ENCODE measurements at places on chromosomes 2 and 18.

- no peak overlapping the region for H3K4me3 ChIP-seq
- no peaks in the 10 kb centered on the region for H3K4me1 ChIP-seq
- no peak overlapping the region for H3K27ac ChIP-seq
- no peaks in the 10 kb centered on the region for H3K27me3 ChIP-seq
- DNase-seq: no peak
These were observed 232.9 kb downstream of the CDH7 start for GRCh38 chr18:65983750-65984149.

DNA sequence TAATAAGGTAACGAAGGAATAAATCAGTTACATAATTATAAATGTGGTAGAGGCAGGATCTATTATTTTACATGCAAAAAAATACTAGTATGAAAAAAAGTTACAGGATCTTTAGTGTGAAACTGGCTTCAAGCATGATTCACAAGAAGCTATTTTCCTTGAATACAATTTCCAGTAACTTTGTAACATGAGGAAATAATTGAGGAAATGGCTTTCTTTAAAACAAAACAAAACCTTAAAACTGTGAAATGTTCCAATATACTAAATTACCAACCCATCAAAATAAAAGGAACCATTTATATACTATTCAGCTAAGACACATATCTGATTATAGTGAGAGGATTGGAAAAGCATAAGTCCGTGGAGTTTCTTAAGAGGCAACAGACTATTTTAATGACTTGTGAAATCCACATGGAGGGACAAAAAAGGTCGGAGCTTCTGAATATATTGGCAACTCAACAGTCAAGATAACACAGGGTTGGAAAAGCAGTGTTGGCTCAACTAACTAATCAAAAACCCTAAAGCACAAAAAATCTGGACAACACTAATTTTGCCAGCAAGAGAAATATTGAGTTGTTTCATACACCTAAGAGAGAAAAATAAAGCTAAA lies 10.6 kb downstream of the IRS1 start:
- no peaks in the 10 kb centered on the region for H3K27me3 ChIP-seq
- no peak for DNase-seq
- H3K36me3 ChIP-seq: no peaks in the 10 kb centered on the region
- H3K27ac ChIP-seq: no peak overlapping the region
- H3K4me3 ChIP-seq: no peak overlapping the region

- H3K27me3 ChIP-seq: no peaks in the 10 kb centered on the region
- H3K4me3 ChIP-seq: no peak overlapping the region
These were observed 16.2 kb upstream of the BBS5 start for GRCh38 chr2:169462896-169463695.

DNA sequence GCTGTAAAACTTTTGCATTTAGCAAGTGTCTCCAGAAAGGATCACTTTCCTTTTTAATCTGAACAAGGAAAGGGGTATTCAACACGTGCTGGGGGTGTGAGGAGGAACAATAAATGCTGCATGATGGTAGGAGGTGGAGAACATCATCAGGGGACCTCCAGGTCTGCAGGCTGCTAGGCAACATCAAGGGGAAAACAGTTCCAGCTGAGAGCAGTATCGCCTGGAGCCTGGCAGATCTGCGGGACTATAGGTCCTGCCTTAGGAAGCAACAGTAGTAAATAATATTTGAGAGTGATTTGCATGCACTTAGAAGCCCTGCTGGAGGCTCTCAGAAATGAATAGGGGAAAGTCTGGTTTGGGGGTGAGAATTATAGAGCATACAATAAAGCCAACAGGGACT lies 175.6 kb downstream of the SUCLG1 start:
- no peak for DNase-seq
- H3K27me3 ChIP-seq: no peaks in the 10 kb centered on the region
- no peak overlapping the region for H3K4me3 ChIP-seq
- no peak overlapping the region for H3K27ac ChIP-seq

DNA sequence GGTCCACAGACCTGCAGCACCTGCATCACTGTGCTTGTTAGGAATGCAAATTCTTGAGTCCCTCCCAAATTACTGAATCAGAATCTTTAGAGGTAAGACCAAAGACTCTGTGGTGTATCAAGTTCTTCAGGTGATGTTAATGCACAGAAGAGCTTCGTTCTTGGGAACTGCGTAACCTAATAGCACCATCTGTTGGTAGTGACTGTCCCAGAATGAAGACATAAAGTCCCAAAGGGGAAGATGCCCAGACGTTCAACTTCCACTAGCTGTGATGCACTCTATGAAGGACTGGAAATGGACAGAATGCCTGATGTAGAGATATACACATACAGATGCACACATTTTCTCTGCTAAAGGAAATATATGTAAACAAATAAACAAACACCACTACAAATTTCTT lies 576.0 kb downstream of the LRP1B start:
- no peaks in the 10 kb centered on the region for H3K4me1 ChIP-seq
- no peaks in the 10 kb centered on the region for H3K27me3 ChIP-seq
- H3K27ac ChIP-seq: no peak overlapping the region
- H3K36me3 ChIP-seq: no peaks in the 10 kb centered on the region
- H3K4me3 ChIP-seq: no peak overlapping the region

- H3K36me3 ChIP-seq: no peaks in the 10 kb centered on the region
- no peak overlapping the region for H3K4me3 ChIP-seq
- DNase-seq: peak; percentile 14
- H3K27ac ChIP-seq: no peak overlapping the region
- H3K4me1 ChIP-seq: no peaks in the 10 kb centered on the region
These were observed 260.2 kb upstream of the TRIB2 start for GRCh38 chr2:12456293-12457106.

GRCh38 chr2:192265751-192266150 lies 71.0 kb upstream of the TMEFF2 start:
- H3K27ac ChIP-seq: no peak overlapping the region
- no peaks in the 10 kb centered on the region for H3K4me1 ChIP-seq
- no peaks in the 10 kb centered on the region for H3K36me3 ChIP-seq
- no peak overlapping the region for H3K4me3 ChIP-seq
- no peak for DNase-seq
- H3K27me3 ChIP-seq: no peaks in the 10 kb centered on the region

DNA sequence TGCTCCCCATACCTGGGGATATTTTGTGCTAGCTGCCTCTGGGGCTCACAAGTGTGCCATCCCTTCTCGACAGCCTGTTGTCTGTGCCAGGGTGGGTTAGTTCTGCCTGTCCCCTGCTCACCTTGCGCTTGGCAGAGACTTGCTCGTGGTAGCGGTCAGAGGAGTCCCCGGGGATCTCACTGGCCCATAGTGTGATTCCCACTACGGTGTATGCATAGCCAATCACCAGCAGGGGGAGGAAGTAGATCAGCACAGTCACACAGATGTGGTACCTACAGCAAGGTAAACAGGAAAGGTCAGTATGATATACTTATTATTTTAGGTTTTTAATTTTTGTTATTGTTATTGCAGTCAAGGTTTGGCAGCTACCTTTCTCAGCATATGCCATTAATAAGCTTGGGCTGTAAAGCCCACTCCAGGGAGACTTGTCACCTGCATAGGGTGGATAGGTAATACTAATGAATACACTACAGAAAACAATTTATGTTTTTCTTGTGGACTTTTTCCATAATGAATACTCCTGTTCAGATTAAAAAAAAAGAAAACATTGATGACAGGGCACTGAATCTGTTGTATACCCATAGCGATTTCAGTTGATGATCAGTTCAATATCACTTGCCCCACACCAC lies 95.2 kb downstream of the POLE4 start:
- H3K27ac ChIP-seq: no peak overlapping the region
- H3K4me3 ChIP-seq: no peak overlapping the region
- no peaks in the 10 kb centered on the region for H3K4me1 ChIP-seq
- DNase-seq: no peak
- H3K27me3 ChIP-seq: no peaks in the 10 kb centered on the region

GRCh38 chr2:48270209-48270608 lies 259.7 kb upstream of the STON1 start:
- no peak overlapping the region for H3K4me3 ChIP-seq
- H3K27me3 ChIP-seq: no peaks in the 10 kb centered on the region
- no peak for DNase-seq
- H3K4me1 ChIP-seq: no peaks in the 10 kb centered on the region
- no peaks in the 10 kb centered on the region for H3K36me3 ChIP-seq
- H3K27ac ChIP-seq: no peak overlapping the region

DNA sequence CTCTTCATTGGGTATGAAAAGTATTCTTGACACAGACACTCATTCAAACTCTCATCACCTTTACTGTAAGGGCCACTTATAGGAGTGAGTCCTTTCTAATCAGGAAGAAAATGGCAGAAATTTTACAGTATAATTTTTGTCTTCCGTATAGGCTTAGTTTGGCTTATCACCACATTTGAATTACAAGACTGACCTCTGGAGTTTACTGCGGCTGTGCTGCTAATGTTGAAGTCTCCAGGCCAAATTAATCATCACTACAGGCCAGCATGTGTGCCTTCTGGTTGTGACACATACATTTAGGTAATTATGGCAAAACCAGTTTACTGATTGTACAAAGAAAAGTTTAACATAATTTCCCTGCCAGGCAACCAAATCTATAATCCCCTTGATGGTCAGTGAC lies 753.6 kb upstream of the GCFC2 start:
- no peak overlapping the region for H3K4me3 ChIP-seq
- no peaks in the 10 kb centered on the region for H3K36me3 ChIP-seq
- no peak for DNase-seq
- H3K27me3 ChIP-seq: no peaks in the 10 kb centered on the region

GRCh38 chr2:235701206-235701981 lies 207.6 kb downstream of the AGAP1 start:
- no peaks in the 10 kb centered on the region for H3K27me3 ChIP-seq
- no peaks in the 10 kb centered on the region for H3K36me3 ChIP-seq
- DNase-seq: no peak
- H3K27ac ChIP-seq: no peak overlapping the region
- peaks cover 3% of the 10 kb centered on the region for H3K4me1 ChIP-seq
- no peak overlapping the region for H3K4me3 ChIP-seq

GRCh38 chr2:207953354-207953753 lies 72.0 kb downstream of the PLEKHM3 start:
- H3K4me1 ChIP-seq: no peaks in the 10 kb centered on the region
- DNase-seq: no peak
- no peaks in the 10 kb centered on the region for H3K27me3 ChIP-seq
- H3K27ac ChIP-seq: no peak overlapping the region

DNA sequence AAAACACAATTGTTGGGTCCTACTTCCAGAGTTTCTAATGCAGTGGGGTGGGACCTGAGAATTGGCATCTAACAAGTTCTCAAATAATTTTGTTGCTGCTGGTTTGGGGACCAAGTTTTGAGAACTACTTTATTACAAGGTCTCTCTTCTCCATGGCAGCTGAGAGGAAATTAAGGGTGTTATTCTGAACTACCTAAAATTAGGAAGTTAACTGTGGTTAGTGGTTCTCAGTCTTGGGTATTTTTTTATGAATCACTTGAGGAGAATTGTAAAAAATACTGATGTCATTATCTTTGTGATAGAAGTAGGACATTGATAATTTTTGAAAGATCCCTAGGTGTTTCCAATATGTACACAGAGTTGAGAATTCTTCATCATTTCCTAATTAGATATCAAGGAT lies 210.2 kb downstream of the MC4R start:
- H3K4me3 ChIP-seq: no peak overlapping the region
- no peaks in the 10 kb centered on the region for H3K36me3 ChIP-seq
- no peak overlapping the region for H3K27ac ChIP-seq
- no peak for DNase-seq
- H3K27me3 ChIP-seq: no peaks in the 10 kb centered on the region

DNA sequence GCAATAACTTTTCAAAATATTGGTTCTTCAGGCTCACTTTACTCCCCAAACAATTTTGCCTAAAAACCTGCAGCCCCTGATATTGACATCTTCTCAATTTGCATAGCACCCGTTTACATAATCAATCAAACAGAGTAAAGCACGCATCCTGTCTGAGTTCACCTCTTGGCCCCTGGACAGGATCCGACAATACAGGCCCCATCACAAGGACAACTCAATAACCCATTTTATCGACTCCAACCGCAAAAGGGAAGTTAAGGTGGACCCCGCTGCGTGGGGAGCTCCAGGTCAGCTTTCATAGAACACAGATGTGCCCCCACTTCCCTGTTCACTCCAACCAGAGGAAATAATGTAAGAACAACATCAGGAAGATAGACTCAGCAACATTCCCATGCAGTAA lies 44.7 kb downstream of the TTC32 start:
- no peak for DNase-seq
- no peak overlapping the region for H3K4me3 ChIP-seq
- H3K27me3 ChIP-seq: no peaks in the 10 kb centered on the region
- H3K4me1 ChIP-seq: peaks cover 9% of the 10 kb centered on the region
- H3K36me3 ChIP-seq: no peaks in the 10 kb centered on the region

DNA sequence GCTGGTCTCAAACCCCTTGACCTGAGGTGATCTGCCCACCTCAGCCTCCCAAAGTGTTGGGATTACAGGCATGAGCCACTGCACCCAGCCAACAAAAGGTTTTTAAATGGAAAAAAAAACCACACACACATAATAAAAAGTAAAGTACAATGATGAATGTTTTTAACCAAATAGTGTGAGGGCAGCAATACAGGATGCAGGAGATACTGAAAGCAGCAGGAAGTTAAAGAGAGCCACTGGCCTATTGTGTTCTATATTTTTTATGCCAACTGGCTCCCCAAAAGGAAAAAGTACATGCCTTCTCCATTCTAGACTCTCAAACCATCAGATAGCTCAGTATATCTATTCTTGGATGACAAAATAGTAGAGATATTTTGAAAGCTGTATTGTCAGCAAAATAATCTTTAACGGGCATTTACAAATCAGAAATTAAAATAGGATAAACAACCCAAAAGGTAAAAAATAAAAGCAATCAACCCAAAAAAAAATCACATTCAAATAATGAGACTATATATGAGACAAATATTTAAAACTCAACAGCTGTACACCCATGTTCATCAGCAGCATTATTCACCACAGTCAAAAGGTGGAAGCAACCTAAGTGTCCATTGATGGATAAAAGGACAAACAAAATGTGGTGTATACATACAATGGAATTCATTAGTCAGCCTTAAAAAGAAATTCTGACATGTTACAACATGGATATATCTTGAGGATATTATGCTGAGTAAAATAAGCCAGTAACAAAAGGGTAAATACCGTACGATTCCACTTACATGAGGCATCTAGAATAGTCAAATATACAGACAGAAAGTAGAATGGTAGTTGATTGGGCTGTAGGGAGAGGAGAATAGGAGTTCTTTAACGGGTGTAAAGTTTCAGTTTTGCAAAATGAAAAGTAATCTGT lies 26.2 kb downstream of the GPATCH11 start:
- H3K27me3 ChIP-seq: no peaks in the 10 kb centered on the region
- no peaks in the 10 kb centered on the region for H3K4me1 ChIP-seq
- H3K36me3 ChIP-seq: peaks cover 28% of the 10 kb centered on the region
- DNase-seq: no peak
- no peak overlapping the region for H3K27ac ChIP-seq

GRCh38 chr2:225995796-225996461 lies 596.4 kb downstream of the NYAP2 start:
- H3K27me3 ChIP-seq: no peaks in the 10 kb centered on the region
- no peak overlapping the region for H3K27ac ChIP-seq
- no peak overlapping the region for H3K4me3 ChIP-seq

GRCh38 chr2:24972315-24972961 lies 683 bp upstream of the DNAJC27 start:
- no peaks in the 10 kb centered on the region for H3K4me1 ChIP-seq

- no peaks in the 10 kb centered on the region for H3K4me1 ChIP-seq
- no peak for DNase-seq
- no peaks in the 10 kb centered on the region for H3K36me3 ChIP-seq
These were observed 342.4 kb downstream of the AKAIN1 start for GRCh38 chr18:4854671-4855070.
